HCT116 (cell line): ENCODE measurements at places on chromosomes 6 and 20. TPM values are rescaled to one million over a fixed set of nuclear protein-coding genes. Genes with fewer than 3 reads are reported as not detected.

ABCF1 gene
- total RNA-seq: 53.3 TPM

ESR1 gene
- 0.17 TPM for total RNA-seq

RPL10A gene
- 1,981 TPM for total RNA-seq

TFAP2C gene
- 6.9 TPM for total RNA-seq

BMP2 gene
- 0.15 TPM for total RNA-seq

NKAIN4 gene
- not detected for total RNA-seq

PTK6 gene
- total RNA-seq: 6.7 TPM

ZC2HC1B gene
- total RNA-seq: not detected

ALDH5A1 gene
- total RNA-seq: 10.0 TPM

PAX1 gene
- not detected for total RNA-seq

- no peak overlapping the region for H3K4me3 ChIP-seq
- no peaks in the 10 kb centered on the region for H3K27me3 ChIP-seq
- peaks cover 16% of the 10 kb centered on the region; the same call in 1 of the 2 replicates for H3K4me1 ChIP-seq
- DNase-seq: no peak
- no peaks in the 10 kb centered on the region for H3K36me3 ChIP-seq
Observed at GRCh38 chr20:36434383-36434782, 106.9 kb upstream of the MYL9 start.

DNA sequence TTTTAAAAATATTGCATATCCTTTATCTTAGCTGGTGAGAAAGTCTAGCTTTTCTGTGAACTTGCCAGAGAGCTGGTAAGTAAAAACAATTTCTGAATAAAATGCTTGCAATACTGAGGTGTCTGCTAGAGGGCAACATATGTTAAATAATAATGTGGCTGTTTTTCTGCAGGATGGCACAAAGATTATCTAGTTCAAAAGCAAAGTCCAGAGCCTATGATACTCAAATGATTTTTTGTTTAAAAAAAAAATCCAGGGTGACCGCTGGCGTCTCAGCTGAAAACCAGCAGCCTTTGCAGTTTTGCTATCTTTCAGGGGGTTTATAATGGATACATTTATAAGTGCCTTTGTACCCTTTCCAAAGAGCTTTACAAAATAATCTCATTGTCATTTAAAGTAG lies 194.9 kb downstream of the PHACTR1 start:
- no peak overlapping the region for H3K4me3 ChIP-seq
- H3K36me3 ChIP-seq: no peaks in the 10 kb centered on the region
- H3K27ac ChIP-seq: no peak overlapping the region
- DNase-seq: no peak
- H3K27me3 ChIP-seq: peaks cover 46% of the 10 kb centered on the region
- H3K4me1 ChIP-seq: no peaks in the 10 kb centered on the region

DNA sequence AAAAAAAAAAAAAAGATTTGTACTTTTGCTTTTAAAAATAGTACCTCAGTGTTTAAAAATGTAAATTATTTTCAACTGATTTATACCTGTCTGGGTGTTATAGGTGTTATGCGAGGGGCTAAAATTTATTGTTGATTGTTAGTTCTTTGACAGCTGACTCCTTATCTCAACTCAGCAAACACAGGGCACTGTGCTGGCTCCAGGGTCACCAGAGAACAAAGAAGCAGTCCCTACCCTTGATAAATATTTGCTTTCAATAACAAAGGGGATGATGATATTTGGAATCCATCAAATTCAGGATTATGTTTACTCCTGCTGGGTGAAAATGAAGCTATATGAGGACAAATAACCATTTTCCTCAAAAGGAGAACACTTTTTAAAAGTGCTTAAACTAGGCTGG lies 34.2 kb upstream of the KAT14 start:
- no peaks in the 10 kb centered on the region for H3K4me1 ChIP-seq
- no peak overlapping the region for H3K4me3 ChIP-seq
- H3K36me3 ChIP-seq: no peaks in the 10 kb centered on the region

- DNase-seq: no peak
- H3K4me1 ChIP-seq: no peaks in the 10 kb centered on the region
- H3K27me3 ChIP-seq: no peaks in the 10 kb centered on the region
- H3K4me3 ChIP-seq: no peak overlapping the region
- H3K27ac ChIP-seq: no peak overlapping the region
Observed at GRCh38 chr6:6741264-6741663, 152.7 kb downstream of the LY86 start.

- H3K27ac ChIP-seq: no peak overlapping the region
- H3K36me3 ChIP-seq: no peaks in the 10 kb centered on the region
- no peaks in the 10 kb centered on the region for H3K4me1 ChIP-seq
- DNase-seq: no peak
- 0 out of 2 replicates have a peak, but pooled peaks cover 4% of the 10 kb centered on the region for H3K27me3 ChIP-seq
Observed at GRCh38 chr20:19026901-19027644, 185.4 kb upstream of the SLC24A3 start.

DNA sequence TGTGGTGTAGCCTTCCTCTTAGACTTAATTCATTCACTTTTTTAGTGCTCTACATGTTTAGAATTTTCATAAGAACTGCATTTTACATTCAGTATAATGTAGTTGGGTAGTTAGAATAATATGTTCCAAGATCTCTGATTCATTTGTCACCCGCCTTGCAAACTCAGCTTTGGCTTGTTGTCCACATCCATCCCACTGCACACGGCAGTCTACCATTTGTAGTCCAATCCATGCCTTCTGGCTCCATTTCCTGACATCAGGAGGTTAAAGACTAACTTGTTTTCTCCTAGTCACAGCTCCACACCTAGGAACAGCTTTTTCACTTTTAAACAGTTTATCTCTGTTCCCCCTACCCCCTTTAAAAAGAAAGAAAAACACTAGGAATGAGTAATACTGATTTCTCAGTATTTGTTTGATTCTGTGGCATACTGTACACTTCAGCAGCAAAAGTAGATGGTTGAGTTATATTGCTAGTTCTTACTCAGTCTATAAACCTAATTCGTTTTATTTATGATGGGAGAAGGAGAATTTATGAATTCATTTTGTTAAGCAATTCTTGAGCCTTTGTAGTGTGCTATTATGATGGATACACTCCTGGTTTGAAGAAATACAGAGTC lies 180.9 kb downstream of the ARID1B start:
- DNase-seq: no peak
- H3K27me3 ChIP-seq: no peaks in the 10 kb centered on the region
- H3K27ac ChIP-seq: no peak overlapping the region
- peaks cover 9% of the 10 kb centered on the region for H3K4me1 ChIP-seq
- no peak overlapping the region for H3K4me3 ChIP-seq
- H3K36me3 ChIP-seq: no peaks in the 10 kb centered on the region

- H3K4me1 ChIP-seq: peaks cover 12% of the 10 kb centered on the region; the same call in 1 of the 2 replicates
- H3K27ac ChIP-seq: no peak overlapping the region
- no peaks in the 10 kb centered on the region for H3K27me3 ChIP-seq
- no peak overlapping the region for H3K4me3 ChIP-seq
- no peaks in the 10 kb centered on the region for H3K36me3 ChIP-seq
Observed at GRCh38 chr6:146902846-146903245, 301.4 kb upstream of the STXBP5 start.

GRCh38 chr20:24816431-24816830 lies 132.6 kb upstream of the CST7 start:
- H3K27me3 ChIP-seq: peaks cover 53% of the 10 kb centered on the region
- no peak overlapping the region for H3K27ac ChIP-seq
- H3K36me3 ChIP-seq: no peaks in the 10 kb centered on the region
- no peak overlapping the region for H3K4me3 ChIP-seq
- H3K4me1 ChIP-seq: no peaks in the 10 kb centered on the region
- no peak for DNase-seq

DNA sequence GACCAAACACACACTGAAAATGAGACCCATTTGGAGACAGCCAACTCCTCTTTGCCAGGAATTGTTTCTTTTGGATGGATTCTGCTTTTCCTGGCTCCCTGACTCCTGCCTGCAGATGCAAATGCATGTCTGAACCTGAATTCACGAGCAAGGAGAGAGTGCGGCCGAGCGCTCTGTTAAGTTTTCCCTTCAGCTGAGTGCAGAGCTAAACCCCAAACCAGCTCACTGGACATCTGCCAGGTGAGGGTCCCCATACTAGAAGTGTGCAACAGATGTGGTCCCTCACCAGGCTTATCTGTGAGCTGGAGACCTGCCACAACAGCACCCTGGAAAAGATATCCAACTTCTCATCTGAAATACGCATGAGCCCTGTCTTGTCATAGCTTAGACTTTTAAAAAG lies 59.0 kb downstream of the CD164 start:
- no peak overlapping the region for H3K27ac ChIP-seq
- no peak for DNase-seq
- no peaks in the 10 kb centered on the region for H3K4me1 ChIP-seq
- no peak overlapping the region for H3K4me3 ChIP-seq
- H3K27me3 ChIP-seq: no peaks in the 10 kb centered on the region

DNA sequence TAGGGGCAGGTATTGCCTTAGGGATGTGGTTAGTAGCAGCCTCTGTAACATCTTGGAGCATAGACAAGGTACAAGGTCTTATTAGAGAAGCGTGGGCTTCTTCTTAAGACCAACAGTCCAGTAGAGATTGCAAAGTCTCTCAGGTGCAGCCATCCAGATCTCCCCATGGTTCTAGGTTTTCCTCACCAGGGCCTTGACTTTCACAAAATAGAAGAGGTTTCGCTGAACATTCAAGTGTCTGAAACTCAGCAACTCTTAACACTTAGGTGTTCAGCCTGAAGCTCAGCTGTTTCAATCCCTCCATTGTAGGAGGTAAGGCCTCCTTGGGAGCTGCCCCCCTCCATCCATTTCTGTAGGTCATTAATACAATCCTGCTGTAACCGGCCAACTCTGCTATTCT lies 44.4 kb downstream of the GOPC start:
- no peak for DNase-seq
- no peak overlapping the region for H3K27ac ChIP-seq
- H3K4me1 ChIP-seq: no peaks in the 10 kb centered on the region; the same call in 1 of the 2 replicates
- H3K4me3 ChIP-seq: no peak overlapping the region
- H3K27me3 ChIP-seq: no peaks in the 10 kb centered on the region

- H3K27ac ChIP-seq: no peak overlapping the region
- no peak overlapping the region for H3K4me3 ChIP-seq
- no peak for DNase-seq
- no peaks in the 10 kb centered on the region for H3K36me3 ChIP-seq
- H3K4me1 ChIP-seq: no peaks in the 10 kb centered on the region
- H3K27me3 ChIP-seq: no peaks in the 10 kb centered on the region
Observed at GRCh38 chr6:22239261-22239921, 57.4 kb downstream of the PRL start.

GRCh38 chr6:6701864-6702263 lies 113.3 kb downstream of the LY86 start:
- H3K27ac ChIP-seq: no peak overlapping the region
- no peaks in the 10 kb centered on the region for H3K27me3 ChIP-seq
- no peak overlapping the region for H3K4me3 ChIP-seq
- H3K36me3 ChIP-seq: no peaks in the 10 kb centered on the region
- DNase-seq: no peak

- no peaks in the 10 kb centered on the region for H3K36me3 ChIP-seq
- H3K4me3 ChIP-seq: no peak overlapping the region
- peak; percentile 16 for DNase-seq
- H3K4me1 ChIP-seq: peaks cover 11% of the 10 kb centered on the region
Observed at GRCh38 chr6:15322781-15323536, 77.1 kb downstream of the JARID2 start.

- no peaks in the 10 kb centered on the region for H3K36me3 ChIP-seq
- no peak overlapping the region for H3K27ac ChIP-seq
- no peak for DNase-seq
- no peak overlapping the region for H3K4me3 ChIP-seq
Observed at GRCh38 chr6:113645576-113645970, 211.6 kb upstream of the MARCKS start.

GRCh38 chr6:38215651-38216311 lies 396.3 kb downstream of the ZFAND3 start:
- no peaks in the 10 kb centered on the region for H3K36me3 ChIP-seq
- H3K4me3 ChIP-seq: no peak overlapping the region
- no peaks in the 10 kb centered on the region for H3K4me1 ChIP-seq
- DNase-seq: no peak
- no peak overlapping the region for H3K27ac ChIP-seq

GRCh38 chr20:41141153-41141815 lies 3.9 kb downstream of the PLCG1 start:
- no peak for DNase-seq
- H3K4me3 ChIP-seq: no peak overlapping the region
- H3K4me1 ChIP-seq: peaks cover 16% of the 10 kb centered on the region
- H3K27ac ChIP-seq: no peak overlapping the region
- no peaks in the 10 kb centered on the region for H3K27me3 ChIP-seq

GRCh38 chr6:16697437-16698161 lies 63.7 kb downstream of the ATXN1 start:
- H3K27me3 ChIP-seq: no peaks in the 10 kb centered on the region
- H3K4me1 ChIP-seq: 0 out of 2 replicates have a peak, but pooled peaks cover 7% of the 10 kb centered on the region
- no peak overlapping the region for H3K27ac ChIP-seq
- DNase-seq: no peak
- H3K4me3 ChIP-seq: no peak overlapping the region

GRCh38 chr6:169528755-169529154 lies 173.1 kb downstream of the WDR27 start:
- no peak overlapping the region for H3K4me3 ChIP-seq
- H3K27me3 ChIP-seq: no peaks in the 10 kb centered on the region
- H3K4me1 ChIP-seq: no peaks in the 10 kb centered on the region
- no peak for DNase-seq

DNA sequence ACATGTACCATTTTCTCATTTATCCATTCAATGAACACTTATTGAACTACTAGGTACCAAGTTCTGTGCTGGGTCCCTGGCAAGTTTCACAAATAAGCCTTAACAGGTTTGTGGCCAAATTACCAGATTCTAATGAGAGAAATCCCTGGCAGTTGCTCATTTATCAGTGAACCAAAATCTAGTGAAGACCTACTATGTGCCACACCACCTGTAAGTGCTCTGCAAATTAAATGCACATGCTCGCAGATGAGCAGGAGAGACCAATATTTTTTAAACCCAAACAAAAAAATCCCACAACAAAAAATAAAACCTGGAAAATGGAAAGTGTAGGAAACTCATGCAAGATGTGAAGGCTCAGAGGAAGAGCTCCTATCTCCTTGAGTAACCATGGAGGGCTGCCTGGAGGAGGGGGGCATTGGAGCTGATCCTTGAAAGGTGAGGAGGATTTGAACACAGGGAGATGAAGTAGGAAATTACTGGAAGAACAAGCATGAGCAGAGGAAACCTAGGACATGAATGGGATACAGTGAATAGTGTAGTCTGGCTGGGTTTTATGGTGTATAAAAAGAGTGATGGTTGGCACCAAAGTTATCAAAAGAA lies 48.9 kb downstream of the CDH22 start:
- H3K36me3 ChIP-seq: no peaks in the 10 kb centered on the region
- H3K27ac ChIP-seq: no peak overlapping the region
- no peaks in the 10 kb centered on the region for H3K27me3 ChIP-seq
- peaks cover 14% of the 10 kb centered on the region for H3K4me1 ChIP-seq
- no peak overlapping the region for H3K4me3 ChIP-seq

DNA sequence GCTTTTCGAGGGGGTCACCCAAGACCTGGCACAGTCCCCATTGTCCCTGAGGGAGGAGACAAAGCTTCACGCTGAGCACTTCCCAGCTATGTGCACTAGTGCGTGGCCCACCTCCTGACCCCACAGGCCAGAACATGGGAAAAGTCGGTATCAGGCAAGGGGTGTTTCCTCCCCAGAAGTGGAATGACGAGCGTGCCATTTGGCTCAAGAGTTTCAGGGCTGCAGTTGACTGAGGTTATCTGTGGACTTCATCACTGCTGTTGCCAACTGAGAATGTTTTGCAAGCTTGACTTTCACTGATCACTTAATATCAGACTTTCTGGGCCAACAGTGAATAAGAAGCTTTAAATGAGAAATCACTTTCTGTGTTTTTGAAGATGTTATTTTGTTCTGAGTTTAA lies 137.0 kb upstream of the AFDN start:
- no peaks in the 10 kb centered on the region for H3K27me3 ChIP-seq
- H3K4me1 ChIP-seq: peaks cover 2% of the 10 kb centered on the region; the same call in 1 of the 2 replicates
- no peak overlapping the region for H3K27ac ChIP-seq
- H3K4me3 ChIP-seq: no peak overlapping the region
